ENCODE measurements at places on chromosomes 13 and 19.
A peak's percentile ranks its signal among the peaks of the same experiment; 100 is the strongest.

- no peak within 1 kb of the TSS for H3K4me3 ChIP-seq
- no peak within 1 kb of the TSS for H3K27ac ChIP-seq
- H3K27me3 ChIP-seq = no peaks in the 10 kb centered on the region
- H3K36me3 ChIP-seq = no peaks in the 10 kb centered on the region
These were observed at the start of gene FLT1 for GRCh38 chr13:28494778-28495537. Gene FLT1, minus strand, starts transcription at chr13:28495128. Its CDS starts 285 bp downstream, at chr13:28494843.

- H3K4me3 ChIP-seq = no peak overlapping the region
- H3K36me3 ChIP-seq = no peaks in the 10 kb centered on the region
- H3K27me3 ChIP-seq = peaks cover 4% of the 10 kb centered on the region
These were observed 41.8 kb upstream of the PNMA8B start for GRCh38 chr19:46537136-46538097.

DNA sequence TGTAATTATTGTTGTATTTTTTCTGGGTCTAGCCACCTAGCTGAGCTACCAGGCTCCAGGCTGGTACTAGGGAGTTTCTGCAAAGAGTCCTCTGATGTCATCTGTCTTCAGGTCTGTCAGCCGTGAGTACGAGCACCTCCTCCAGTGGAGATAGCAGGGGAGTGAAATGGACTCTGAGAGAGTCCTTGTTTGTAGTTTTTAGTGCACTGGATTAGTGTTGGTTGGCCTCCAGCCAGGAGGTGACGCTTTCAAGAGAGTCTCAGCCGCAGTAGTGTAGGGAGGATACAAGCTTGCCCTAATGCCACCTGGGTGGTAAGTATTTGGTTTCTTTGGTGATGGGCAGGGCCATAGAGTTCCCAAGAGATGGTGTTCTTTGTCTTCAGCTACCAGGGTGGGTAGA lies 384.8 kb downstream of the SLC7A1 start:
- no peak overlapping the region for H3K27ac ChIP-seq
- H3K4me1 ChIP-seq = no peaks in the 10 kb centered on the region
- H3K36me3 ChIP-seq = no peaks in the 10 kb centered on the region
- no peak for DNase-seq

DNA sequence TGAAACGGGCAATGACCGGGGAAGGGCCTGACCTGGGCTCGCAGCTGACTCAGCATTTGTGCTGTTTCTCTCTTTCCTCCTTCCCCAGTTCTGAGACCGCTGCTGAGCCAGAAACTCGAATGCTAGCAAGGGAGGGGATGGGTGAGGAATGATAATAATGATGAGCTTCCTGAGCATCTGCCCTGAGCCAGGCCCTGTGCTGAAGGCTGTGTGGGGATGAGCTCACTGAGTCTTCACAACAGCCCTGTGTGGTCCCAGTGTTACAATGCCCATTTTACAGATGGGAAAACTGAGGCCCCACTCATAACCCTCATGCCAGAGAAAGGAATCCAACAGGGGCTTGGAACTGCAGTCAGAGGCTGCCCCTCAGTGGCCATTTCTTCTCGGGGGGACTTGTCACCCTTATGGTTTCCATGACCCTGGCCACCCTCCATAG lies 8.1 kb downstream of the SULT2B1 start:
- no peak for DNase-seq
- H3K27me3 ChIP-seq = no peaks in the 10 kb centered on the region
- no peaks in the 10 kb centered on the region for H3K36me3 ChIP-seq

DNA sequence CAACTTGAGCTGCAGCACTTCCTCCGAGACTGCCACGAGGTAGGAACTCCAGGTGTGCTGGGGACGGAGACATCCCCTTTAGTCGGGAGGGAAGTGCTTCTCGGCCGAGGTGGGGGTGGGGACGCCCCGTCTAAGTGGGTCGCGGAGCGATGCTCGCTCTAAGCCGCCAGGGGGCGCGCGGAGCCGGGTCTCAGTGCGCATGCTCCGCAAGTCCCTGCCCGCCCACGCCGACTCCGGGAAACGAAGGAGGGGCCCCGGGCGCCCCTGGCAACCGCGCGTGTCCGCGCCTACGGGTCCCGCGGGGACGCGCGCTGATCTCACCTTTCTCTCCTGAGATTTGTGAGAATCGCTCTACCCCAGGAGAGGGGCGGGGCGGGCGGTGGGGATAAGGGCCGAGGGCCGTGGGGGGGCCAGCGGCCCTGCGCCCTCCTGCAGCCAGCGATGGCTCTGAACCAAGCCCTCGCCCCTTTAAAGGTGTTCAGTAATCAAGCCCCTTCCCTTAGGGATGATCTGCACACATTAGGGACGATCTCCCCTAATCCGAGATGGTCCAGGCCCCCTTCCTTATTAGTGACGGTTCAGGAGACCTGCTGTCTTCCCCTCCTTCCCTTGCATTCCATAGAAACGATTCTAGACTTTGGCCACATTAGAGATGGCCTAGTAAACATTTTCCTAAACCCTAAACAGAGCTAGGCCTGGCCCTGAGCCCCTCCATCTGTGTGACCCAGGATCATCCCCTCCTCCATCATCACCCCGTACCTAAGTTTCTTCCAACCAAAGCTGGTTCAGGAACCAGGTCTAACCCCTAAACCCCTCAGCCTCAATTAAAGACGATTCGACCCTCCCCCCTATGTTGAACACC lies 47.3 kb upstream of the SHKBP1 start:
- peak overlapping the region; percentile 10 for H3K27ac ChIP-seq
- peaks cover 5% of the 10 kb centered on the region for H3K27me3 ChIP-seq
- peak; percentile 84 for DNase-seq
- peak overlapping the region; percentile 62 for H3K4me3 ChIP-seq

DNA sequence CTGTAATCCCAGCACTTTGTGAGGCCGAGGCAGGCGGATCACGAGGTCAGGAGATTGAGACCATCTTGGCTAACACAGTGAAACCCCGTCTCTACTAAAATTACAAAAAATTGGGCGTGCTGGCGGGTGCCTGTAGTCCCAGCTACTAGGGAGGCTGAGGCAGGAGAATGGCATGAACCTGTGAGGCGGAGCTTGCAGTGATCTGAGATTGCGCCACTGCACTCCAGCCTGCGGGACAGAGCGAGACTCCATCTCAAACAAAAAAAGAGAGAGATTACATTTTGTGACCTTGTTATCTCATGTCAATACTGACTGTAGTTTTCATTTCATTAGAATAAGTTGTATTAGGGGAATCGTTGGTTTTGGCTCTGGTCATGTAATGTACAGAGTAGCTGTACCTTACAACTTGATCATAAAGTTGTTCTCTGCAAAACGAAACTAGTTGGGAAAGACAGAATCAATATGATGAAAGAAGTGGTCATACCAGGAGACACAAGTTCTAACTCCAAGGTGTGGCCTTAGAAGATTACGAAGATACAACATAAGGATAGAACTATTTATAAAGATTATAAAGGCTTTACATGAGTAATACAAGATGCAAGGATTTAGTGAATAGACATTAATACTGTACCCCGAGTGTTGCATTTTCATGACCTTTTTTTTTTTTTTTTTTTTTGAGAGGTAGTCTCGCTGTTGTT lies 15.3 kb downstream of the TMEM38A start:
- no peaks in the 10 kb centered on the region for H3K4me1 ChIP-seq
- no peaks in the 10 kb centered on the region for H3K36me3 ChIP-seq
- DNase-seq = no peak
- no peak overlapping the region for H3K4me3 ChIP-seq

GRCh38 chr13:38763446-38764381 lies 76.8 kb downstream of the FREM2 start:
- H3K4me3 ChIP-seq = no peak overlapping the region
- H3K27ac ChIP-seq = no peak overlapping the region
- H3K27me3 ChIP-seq = peaks cover 2% of the 10 kb centered on the region
- no peaks in the 10 kb centered on the region for H3K36me3 ChIP-seq

- H3K4me3 ChIP-seq = no peak overlapping the region
- no peak overlapping the region for H3K27ac ChIP-seq
- peaks cover 4% of the 10 kb centered on the region for H3K27me3 ChIP-seq
- H3K4me1 ChIP-seq = no peaks in the 10 kb centered on the region
- H3K36me3 ChIP-seq = no peaks in the 10 kb centered on the region
These were observed 7.4 kb upstream of the SIGLEC11 start for GRCh38 chr19:49968279-49968922.
